ENCODE measurements at places on chromosomes 6 and 20. TPM values are rescaled to one million over a fixed set of nuclear protein-coding genes. Genes with fewer than 3 reads are reported as not detected.

VGLL2 gene
- total RNA-seq, result not detected

SH3BGRL2 gene
- total RNA-seq, result 11.7 TPM

TGM3 gene
- total RNA-seq, result not detected

POLR3F gene
- total RNA-seq, result 17.6 TPM

PDCD2 gene
- 78.5 TPM for total RNA-seq

CENPQ gene
- 15.5 TPM for total RNA-seq

C20orf202 gene
- total RNA-seq, result 0.13 TPM

HRH3 gene
- total RNA-seq, result 1.8 TPM

FHL5 gene
- total RNA-seq, result not detected

ERMARD gene
- 13.6 TPM for total RNA-seq
